NCI-H1092 treated with DMSO at 0.1 percent for 48 hours (cell line): ENCODE measurements at places on chromosomes 6 and 20.

- no peak for DNase-seq
These were observed 42.1 kb downstream of the MDFI start for GRCh38 chr6:41680182-41680965.

DNA sequence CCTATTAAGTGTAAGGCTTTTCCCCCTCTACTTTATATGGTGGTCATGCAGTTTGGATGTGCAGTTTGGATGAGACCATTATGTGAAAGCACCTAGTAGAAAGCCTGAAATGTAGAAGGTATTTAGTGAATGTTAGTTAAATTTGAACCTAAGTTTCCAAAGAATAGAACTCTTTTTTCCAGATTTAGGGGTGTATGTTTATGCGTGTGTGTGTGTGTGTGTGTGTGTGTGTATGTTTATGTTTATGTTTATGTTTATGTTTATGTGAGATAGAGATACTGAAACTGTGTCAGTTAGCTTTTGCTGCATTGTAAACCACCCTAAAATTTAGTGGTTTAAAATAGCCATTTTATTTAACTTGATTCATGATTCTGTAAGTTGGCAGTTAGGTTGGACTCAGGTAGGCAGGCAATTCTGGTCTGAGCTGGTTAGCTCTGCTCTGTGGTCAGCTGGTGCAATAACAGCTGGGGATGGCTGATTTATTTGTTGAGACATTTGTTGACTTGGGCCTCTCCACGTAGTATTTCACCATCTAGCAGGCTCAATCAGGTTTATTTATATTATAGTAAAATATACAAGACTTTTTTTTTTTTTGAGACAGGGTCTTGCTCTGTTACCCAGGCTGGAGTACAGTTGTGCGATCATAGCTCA lies 54.0 kb downstream of the STK4 start:
- no peak for DNase-seq

DNA sequence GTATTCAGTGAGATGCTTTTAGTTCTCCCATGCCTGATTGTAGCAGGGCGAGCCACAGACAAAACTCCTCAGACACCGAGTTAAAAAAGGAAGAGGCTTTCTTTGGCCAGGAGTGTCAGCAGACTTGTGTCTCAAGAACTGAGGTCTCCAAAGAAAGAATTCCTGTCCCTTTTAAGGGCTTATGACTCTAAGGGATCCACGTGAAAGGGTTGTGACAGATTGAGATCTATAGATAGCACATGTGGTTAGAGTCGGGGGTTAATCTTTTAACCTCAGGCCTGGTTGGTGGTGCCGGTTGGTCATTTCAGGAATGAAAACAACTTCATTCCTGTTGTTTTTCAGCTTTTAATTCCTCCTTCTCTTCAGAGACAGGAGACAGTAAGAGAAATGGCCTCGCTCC lies 168.8 kb upstream of the GRIK2 start:
- no peak for DNase-seq

- no peak for DNase-seq
These were observed 84.4 kb downstream of the LYRM2 start for GRCh38 chr6:89554106-89554505.
